ENCODE measurements at places on chromosomes 11 and 22.
A peak's percentile ranks its signal among the peaks of the same experiment; 100 is the strongest.

DNA sequence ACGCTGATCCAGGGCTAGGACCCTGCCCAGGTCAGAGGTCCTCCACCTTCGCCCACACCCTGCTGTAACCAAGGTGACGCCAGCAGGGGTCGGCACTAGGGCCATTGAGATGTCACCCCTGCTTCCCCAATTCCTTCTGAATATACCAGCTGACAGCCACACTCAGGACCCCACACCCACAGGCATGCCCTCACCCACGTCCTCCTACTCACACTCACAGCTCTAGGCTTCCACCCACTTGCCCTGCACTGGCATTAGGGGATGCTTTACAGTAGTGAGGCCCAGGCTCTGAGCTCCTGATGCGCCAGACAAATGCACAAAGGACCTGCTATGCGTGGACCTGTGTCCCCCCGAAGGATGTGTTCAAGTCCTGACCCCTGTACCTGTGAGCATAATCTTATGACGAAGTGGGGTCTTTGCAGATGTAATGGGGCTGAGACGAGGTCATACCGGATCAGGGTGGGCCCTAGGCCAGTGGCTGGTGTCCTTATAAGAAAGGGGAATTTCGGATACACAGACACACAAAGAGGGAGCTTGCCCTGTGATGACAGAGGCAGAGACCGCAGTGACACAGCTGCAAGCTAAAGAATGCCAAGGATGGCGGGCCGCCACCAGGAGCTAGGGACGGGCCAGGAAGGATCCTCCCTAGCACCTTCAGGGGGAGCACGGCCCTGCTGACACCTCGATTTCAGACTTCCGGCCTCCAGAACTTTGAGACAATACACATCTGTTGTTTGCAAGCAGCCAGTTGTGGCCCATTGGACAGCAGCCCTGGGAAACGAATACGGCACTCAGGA is 11.2 kb downstream of the WNT11 start:
- DNase-seq = no peak

- DNase-seq = no peak
These were observed 1.4 kb downstream of the SCO2 start for GRCh38 chr22:50523806-50524675.

DNA sequence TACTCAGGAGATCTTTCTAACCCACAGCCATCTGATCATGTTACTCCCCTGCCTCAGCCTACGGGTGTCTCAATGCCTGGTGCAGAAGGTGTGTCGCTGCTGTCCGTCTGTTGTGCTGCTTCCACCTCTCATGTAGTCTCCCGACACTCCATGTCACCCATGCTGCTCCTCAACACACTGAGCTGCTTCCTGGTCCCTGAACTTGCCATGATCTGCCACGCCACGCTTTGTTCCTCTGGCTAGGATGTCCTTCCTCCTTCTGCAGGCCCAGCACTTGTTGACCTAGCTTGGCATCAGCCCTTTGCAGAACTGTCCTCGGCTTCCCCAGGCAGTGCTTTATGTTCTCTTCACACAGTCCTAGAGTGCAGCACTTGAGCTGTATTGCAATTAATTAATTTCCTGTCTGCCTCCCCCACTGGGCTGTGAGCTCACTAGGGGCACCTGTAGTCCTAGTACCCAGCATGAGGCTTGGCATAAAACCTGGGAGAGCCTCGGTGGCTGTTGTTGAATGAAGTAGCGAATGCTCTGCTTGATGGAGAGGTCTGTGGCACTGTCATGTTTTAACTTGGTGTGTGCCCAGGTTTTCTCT is 9.5 kb downstream of the GTPBP1 start:
- no peak for DNase-seq

- DNase-seq = no peak
These were observed 37.6 kb downstream of the SHANK2 start for GRCh38 chr11:71214553-71215424.

DNA sequence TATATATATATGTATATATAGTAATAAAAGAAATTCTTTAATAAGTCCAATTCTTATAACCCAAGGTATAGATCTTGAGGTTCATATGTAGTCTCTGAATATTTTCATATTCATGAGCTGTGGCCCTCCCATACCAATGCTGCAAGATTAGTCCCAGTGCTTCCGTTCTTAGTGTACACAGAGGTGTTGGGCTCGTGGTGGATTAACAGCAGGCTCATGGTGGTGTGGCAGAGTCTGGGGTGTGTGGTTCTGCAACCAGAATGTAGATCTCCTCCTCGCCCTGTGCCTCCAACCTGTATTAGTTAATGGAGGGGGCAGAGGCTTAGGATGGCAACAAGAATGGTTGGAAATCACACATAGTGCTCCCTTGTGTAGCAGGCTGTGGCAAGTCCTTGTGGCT is 16.8 kb downstream of the PRDM10 start:
- DNase-seq = no peak

DNA sequence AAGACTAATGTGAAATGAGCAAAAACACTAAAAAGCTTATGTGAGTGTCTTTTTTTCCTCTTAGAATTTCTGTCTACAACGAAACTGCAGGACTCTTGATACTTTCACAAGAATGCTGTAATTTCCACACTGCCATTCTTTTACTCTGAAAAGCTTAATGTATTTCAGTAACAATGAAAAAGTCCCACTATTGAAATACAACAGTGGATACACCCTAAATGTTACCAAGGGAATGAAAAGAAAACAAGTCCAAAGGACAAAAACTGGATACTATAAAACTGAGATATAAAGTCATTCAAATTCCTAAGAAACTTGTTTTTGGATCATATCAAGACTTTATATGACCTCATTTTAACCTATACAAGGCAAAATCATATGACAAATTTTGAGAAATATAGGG is 77.4 kb downstream of the SOX6 start:
- no peak for DNase-seq

DNA sequence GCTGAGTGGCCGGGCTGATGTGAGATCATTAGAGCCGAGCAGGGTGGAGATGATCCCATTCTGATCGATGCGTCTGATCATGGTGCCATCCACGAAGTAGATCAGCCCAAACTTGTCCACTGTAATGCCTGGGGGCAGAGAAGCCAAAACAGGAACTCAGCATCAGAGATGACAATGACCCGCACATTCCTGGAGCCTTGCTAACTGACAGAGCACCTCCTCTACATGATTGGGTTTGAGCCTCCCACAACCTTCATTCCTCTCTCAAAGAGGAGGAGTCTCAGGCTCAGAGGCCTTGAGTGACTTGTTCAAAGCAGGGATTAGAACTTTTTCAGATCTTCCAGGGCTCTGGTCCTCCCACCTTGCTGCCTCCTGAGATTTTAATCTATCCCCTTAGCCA is 133.7 kb upstream of the NARS2 start:
- DNase-seq = no peak

GRCh38 chr11:70460964-70461363 is 62.6 kb downstream of the CTTN start:
- no peak for DNase-seq

DNA sequence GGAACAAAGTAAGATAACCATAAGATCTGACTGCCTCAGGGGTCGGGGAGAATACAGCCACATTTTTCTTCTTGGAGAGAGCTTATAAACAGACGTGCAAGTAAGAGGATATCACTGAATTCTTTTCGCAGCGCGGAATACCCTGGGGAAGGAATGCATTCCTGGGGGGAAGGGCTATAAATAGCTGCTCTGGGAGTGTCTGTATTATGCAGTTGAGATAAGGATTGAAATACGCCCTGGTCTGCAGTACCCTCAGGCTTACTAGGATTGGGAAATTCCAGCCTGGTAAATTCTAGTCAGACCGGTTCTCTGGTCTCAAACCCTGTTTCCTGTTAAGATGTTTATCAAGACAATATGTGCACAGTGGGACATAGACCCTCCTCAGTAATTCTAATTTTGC is 1491.7 kb upstream of the RAG2 start:
- DNase-seq = no peak

- DNase-seq = no peak
These were observed 47.3 kb downstream of the PLAAT5 start for GRCh38 chr11:63443714-63444113.

DNA sequence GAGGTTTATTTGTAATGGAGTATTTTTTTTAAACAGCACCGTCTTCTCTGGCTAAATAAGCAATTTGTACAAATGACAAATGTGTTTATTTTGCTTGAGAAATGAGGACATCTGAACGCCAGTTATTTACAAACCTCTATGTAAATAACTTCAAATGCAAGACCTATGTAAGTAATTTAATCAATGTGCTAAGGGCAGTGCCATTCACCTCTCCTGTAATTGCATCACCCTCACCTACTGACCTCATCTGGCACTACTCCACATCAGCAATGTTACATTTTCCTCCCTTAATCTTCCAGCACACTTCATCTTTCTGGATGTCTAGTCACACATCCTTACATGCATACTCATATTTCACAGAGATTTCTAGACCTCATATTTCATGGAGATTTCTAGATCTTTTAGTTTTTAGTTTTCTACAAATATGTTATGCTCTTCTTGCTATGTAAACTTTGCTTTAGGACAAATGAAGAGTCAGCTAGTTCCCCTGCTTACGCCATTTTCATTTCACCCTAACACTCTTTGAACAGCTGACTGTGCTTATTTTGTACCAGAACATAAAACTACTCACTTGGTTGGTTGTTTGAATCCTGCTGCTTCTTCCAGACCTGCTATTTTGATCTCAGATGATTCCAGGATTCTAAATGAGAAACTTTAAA is 238.6 kb downstream of the GRM5 start:
- no peak for DNase-seq

- no peak for DNase-seq
These were observed 1.2 kb upstream of the ZFP91 start for GRCh38 chr11:58577555-58578135.

- DNase-seq = no peak
These were observed 23.6 kb upstream of the ALX4 start for GRCh38 chr11:44333271-44334218.

GRCh38 chr11:69348414-69349235 is 54.7 kb downstream of the MYEOV start:
- DNase-seq = no peak

DNA sequence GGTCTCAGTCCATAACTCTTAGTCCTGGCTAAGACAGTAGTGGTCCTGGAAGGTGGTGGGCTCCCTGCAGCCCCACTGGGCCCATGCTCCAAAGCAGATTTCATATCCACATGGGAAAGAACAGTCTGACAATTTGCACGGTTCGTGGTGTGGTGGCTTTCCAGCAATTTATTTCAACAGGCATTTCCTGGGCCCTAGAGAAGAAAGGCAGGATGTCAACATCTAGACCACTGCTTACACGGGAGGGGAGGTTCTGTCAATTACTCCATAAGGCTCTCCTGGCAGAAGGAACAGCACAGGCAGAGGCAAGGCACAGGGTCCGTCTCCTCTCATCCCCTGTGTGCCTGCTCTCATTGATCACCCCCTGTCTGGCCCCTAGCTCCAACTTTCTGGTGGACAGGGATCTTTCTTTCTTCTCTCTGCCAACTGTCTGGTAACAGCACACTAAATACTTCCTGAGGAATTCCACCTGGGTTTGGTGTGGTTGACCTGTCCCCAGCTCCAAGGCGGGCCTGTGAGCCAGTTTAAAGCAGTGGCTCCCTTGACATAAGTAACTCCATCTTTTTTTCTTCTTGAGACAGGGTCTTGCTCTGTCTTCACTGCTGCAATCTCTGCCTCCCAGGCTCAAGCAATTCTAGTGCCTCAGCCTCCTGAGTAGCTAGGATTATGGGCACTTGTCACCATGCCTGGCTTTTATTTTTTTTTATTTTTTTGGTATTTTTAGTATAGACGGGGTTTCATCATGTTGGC is 5.1 kb upstream of the A4GALT start:
- DNase-seq = no peak

DNA sequence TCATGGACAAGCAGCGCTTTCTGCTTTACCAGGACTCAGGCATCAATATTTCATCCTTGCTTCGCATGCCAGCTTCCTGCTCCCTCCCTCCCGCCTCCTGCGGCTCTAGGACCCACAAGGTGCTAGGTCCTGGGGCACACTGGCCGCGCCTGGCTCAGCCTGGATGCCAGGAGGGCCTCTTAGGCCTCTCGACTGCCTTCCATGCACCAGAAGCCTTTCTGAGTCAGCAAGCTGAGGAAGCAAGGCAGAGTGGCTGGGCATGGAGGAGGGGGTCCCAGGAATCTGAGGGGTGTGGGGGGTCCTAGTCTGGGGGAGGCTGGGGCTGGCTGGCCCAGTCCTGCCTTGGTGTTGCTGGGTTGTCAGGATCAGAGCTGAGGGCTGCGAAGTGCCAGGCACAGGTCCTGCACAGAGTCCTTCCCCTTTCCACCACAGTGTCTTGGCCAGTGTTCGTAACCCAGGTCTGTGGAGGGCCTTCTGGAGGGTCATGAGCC is 61.0 kb upstream of the THY1 start:
- no peak for DNase-seq

GRCh38 chr22:38477585-38477984 is 9.7 kb downstream of the KDELR3 start:
- DNase-seq = no peak

DNA sequence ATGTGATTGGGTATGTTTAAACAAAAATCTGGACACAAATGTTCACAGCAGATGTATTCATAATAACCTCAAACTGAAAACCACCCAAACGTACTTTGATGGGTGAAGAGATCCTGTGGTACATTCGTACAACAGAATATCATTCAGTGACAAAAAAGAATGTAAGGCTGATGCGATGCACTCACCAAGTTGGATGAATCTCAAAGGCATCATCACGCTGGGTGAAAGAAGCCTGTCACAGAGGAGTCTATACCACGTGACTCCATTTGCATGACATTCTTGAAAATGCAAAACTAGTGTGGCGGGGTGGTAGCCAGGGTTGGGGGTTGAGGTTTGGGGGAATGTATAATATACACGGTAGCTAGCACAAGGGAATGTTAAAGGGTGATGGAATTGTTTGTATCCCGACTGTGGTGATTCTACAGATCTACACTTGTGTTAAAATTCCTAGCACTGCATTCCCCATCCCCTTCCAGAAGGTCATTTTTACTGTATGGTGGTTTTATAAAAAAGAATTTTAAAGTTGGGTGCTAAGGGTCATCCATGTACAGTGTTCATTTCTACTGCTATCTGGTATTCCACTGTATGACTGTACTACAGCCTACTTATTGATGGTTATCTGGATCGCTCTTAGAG is 35.0 kb upstream of the SLC25A1 start:
- DNase-seq = peak; percentile 9

DNA sequence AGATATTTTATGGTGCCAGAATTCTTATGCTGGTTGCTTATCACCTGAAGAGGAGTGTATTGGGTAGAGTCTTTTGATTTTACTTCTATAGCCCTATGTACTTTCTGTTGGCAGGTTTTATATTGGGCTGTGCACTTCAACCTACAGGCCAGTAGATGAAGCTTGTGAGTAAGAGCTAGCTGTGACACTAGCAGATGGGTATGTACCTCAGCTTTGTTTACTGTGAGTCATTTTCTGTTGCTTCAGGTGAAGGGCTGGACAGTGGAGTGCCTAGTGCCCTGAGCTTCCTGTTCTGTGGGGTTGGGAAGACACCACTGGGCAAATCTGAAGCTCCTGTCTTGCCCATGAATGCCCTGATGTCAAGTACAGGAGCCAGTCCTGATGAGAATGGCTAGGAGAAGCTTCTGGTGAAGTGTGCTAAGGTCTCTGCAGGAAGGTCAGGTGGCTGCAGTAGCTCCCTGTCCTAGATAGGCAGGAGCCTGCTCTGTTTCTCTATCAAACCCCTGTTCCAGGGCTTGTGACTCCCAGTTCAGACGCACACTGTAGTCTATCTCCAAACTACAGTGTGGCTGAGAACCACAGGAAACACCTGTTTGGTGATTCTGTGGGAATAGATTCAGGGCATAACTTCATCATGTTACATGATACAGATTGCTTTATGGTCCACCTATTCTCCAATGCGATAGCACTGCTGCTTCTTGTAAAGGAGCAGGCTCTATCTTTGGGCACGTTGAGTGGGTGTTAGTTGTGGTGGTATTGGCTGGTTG is 755.7 kb downstream of the KCNA4 start:
- DNase-seq = no peak

All from iPS DF 6.9 (cell line).